ENCODE measurements at places on chromosomes 1 and 21. TPM values are rescaled to one million over a fixed set of nuclear protein-coding genes. Genes with fewer than 3 reads are reported as not detected.

The C1orf53 gene
- 9.5 TPM for total RNA-seq

The PRDM2 gene
- total RNA-seq, result 32.1 TPM

The BRINP3 gene
- not detected for total RNA-seq

The DAP3 gene
- total RNA-seq, result 112 TPM

The TNFSF4 gene
- 0.23 TPM for total RNA-seq

The ANGPTL3 gene
- not detected for total RNA-seq

The VSIG8 gene
- total RNA-seq, result not detected

The MPL gene
- 0.76 TPM for total RNA-seq

DNA sequence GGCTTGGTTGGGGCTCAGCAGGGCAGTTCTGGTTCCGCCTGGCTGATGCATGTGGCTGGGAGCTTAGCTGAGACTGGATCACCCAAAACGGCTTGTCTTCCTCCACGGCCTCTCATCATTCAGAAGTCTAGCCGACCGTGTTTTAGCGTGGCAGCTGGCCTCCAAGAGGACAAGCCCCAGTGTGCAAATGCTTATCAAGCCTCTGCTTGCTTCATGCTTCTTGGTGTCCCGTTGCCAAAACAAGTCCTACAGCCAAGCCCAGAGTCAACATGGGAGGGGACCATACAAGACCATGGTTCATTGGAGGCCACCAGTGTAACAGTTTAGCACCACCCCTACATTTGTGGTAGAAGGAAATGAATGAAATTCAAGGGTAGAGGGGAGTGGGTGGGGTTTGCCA lies 10.5 kb upstream of the KDF1 start:
- peak; percentile 44 for DNase-seq

DNA sequence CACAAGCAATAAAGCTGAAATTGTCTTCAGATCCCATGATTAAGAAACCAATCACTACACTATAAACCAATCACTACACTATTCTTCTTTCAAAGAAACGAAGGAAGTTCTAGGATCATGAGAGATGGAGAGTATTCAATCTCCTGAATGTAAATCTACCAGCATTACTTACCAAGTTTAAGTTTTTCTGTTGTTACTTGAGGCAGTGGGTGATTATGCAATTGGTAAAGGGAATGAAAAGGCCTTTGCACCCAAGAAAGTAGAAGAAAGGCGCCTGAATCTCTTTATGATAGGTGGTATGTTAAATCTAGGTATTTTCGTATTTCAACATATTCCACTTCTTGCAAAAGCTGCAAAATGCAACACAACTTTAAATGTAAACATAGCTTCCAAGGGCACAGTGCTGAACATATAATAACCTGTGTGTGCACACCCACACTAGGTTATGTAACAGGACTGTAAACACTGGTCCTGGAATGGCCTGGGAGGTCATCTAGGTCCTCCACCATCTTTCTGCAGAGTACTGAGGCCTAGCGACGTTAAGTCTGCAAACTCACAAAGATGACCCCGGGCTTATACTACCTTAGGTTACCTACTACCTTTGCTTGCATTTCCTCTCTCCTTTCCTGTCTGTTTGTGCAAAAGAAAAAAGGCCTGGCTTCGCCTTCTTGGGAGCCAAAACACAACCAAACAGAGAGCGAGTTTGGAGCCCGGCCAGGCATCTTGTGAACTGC lies 1.1 kb upstream of the UAP1 start:
- DNase-seq, result no peak

- DNase-seq, result no peak
These were observed 222.4 kb upstream of the C8B start for GRCh38 chr1:57188168-57188567.

DNA sequence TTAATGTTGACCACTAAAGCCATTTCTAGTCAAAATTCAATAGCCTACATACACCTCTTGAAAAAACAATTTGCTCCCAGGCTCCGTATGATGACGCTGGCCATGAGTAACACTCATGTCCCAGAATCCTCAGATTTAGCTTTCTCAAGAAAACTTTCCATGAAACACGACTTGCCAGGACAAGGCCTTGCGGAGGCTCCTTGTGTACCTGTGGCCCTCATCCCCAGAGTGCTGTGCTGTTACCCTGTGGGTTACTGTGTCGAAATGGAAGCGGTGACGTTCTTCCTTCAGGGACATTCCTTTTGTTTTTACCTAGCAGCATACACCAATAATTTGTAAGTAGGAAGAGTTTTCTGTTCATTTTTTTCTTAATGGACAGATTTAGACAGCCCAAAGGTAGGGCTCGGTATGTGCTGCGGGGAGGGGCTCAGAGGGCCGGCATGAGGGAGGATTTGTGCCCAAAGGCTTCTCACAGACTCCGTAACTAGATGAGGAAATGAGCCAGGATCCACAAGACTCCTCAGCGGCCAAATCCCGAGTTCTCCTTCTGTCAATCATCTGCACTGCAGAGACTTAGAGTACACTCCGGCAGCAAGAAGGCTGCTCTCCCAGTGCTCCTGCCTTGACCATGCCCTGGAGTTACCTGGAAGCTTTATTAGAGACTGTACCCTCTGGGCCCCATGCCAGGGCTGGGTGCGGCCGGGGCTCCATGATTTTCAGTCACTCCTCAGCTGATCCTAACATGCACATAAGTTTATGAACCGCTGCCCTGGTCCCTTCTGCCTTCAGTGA lies 17.8 kb downstream of the GNG12 start:
- no peak for DNase-seq

DNA sequence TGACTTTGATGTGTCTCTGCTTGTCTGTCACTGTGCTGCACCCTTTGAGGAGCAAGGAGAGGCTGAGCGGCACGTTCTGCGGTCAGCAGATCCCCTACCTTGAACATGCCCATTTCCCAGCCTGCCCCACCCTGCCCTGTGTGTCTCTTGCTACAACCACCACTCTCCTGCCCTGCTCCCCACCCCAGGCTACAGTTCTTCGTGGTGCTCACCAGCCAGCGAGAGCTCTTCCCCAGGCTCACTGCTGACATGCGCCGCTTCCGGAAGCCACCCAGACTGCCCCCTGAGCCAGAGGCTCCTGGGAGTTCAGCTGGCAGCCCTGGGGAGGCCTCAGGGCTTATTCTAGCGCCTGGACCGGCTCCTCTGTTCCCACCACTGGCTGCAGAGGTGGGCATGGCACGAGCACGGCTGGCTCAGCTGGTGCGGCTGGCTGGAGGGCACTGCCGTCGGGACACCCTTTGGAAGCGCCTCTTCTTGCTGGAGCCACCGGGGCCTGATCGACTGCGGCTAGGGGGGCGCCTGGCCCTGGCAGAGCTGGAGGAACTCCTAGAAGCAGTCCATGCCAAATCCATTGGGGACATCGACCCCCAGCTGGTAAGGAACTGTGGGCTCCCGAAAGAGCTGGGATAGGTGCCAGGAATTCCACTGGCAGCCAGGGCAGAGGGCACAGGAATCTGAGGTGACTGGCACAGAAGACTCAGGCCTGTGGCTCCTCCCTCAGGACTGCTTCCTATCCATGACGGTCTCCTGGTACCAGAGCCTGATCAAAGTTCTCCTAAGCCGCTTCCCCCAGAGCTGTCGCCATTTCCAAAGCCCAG lies 5.6 kb downstream of the HYI start:
- DNase-seq, result no peak

- no peak for DNase-seq
These were observed 46.6 kb downstream of the HIVEP3 start for GRCh38 chr1:41872074-41872473.

DNA sequence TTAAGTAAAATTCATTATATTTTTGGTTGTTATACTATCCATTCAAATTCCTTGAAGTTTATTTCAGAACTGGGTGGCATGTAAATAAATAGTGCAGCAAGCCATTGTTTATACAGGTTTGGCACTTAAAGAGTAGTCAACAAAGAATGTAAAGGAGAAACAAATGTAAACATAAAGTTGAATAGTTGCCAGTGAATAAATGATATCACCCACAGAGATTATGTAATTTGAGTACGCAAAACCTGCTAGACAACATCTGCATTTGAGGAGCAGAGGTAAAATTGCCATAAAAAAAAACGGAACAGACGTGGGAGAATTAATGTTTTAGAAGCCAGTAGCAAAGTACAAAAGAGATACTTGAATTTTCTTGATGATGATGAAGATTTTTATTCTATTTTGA lies 111.6 kb downstream of the ADGRL2 start:
- DNase-seq, result peak; percentile 93

DNA sequence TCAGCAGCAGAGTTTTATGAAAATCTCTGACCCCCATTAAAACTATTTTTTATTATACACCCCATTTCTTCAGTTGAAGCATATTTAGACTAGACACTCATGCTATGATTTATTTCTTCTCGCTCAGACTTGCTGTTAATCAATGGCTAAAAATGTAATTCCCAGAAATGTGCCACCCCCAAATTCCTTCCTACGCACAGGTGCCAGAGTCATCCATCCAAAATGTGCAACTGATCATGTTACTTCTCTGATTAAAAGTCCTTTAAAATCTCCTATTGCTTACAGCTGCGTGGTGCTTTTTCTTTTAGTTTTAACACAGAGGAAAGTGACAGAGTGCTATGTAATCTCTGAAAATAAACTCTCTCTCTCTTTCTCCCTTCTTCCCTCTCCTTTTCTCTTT lies 954.4 kb downstream of the NCAM2 start:
- no peak for DNase-seq

DNA sequence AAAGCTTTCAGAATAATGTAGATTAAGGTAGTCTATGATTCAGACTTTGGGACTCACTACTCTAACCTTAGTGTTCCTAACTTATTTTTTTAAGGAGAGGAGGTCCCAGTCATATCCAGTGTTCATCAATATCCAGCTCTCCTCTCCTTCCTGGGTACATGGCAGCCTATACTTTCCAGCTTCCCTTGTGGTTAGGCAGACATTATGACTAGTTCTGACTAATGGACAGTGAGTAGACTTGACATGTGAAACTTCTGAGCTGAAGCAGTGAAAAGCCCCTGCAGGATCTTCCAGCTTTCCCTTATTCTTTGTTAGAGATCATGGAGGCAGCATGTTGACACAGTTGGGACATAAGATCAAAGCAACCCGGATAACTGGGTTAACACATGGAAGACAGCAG lies 144.2 kb downstream of the PTPRU start:
- no peak for DNase-seq

- no peak for DNase-seq
These were observed 231.7 kb upstream of the B3GALT2 start for GRCh38 chr1:193417945-193418744.

- no peak for DNase-seq
These were observed 31.6 kb upstream of the SSBP3 start for GRCh38 chr1:54437783-54438182.
